ENCODE measurements at places on chromosomes 13 and 19. TPM values are rescaled to one million over a fixed set of nuclear protein-coding genes. Genes with fewer than 3 reads are reported as not detected.

DNA sequence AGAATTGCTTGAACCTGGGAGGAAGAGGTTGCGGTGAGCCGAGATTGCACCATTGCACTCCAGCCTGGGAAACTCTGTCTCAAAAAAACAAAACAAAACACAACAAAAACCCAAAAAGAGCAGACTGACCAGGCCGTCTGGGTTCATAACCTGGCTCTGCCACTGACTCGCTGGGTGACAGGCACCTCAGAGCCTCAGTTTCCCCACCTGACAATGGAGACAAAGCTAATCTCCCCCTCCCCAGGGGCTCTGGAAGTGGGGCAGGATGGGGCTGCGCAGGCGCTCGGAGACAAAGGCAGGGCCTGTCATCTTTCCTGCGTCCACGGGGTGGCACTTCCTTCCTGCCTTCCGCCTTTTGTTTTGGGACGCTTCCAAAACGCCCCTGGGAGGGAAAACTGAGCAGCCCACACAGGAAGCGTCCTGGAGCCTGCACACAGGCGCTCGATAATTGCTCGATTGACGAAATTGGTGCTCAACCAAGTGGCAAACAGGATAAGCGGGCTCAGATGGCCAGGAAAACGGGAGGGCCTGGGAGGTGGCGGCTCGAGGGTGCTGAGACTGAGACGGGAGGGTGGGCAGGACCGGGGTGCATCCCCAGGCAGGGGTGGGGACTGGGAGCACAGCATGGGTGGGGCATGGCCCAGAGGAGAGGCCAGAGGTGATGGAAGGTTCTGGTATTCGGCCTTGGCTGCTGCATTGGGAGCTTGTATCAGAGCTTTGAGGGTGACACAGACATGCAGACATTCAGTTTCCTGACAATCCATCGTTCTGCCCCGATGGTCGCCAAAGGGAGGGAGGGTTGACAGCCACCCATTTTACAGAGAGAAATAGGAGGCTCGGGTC, 17.8 kb downstream of the SPC24 start:
- H3K4me3 ChIP-seq: peak overlapping the region; percentile 63
- no peaks in the 10 kb centered on the region for H3K27me3 ChIP-seq
- peaks cover 35% of the 10 kb centered on the region for H3K4me1 ChIP-seq
- H3K36me3 ChIP-seq: peaks cover 8% of the 10 kb centered on the region
- DNase-seq: peak; percentile 96

- no peaks in the 10 kb centered on the region for H3K4me1 ChIP-seq
- DNase-seq: no peak
- no peaks in the 10 kb centered on the region for H3K27me3 ChIP-seq
- H3K4me3 ChIP-seq: no peak overlapping the region
- H3K27ac ChIP-seq: no peak overlapping the region
These were observed 68.9 kb upstream of the ZNF835 start for GRCh38 chr19:56740501-56740900.

GRCh38 chr19:58305065-58305931, at the start of gene ERVK3-1:
Gene ERVK3-1 (plus strand): TSS chr19:58305377. CDS start chr19:58312169, 6,792 bp downstream.
- peak; percentile 98 for DNase-seq
- H3K36me3 ChIP-seq: peaks cover 38% of the 10 kb centered on the region
- no peaks in the 10 kb centered on the region for H3K27me3 ChIP-seq
- H3K4me3 ChIP-seq: peak within 1 kb of the TSS; percentile 96
- peaks cover 14% of the 10 kb centered on the region for H3K4me1 ChIP-seq

DNA sequence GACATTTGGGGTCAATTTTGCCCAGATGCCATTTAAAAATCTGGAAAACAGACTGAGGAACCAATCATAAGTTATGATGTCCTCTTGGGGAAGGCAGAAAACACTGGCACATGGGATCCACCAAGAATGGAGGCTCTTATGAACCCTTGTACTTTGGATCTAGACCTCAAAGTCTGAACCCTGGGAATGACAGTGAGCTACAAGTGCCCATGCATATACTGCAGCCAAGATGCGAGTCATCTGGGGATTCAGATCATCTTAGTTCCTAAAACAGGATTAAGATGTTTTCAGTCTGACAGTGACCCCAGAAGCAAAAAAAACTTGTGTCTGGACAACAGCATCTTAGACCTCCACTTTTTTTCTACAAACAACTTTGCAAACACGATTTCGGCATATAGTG, 100.2 kb upstream of the SIAH3 start:
- no peaks in the 10 kb centered on the region for H3K27me3 ChIP-seq
- H3K4me1 ChIP-seq: peaks cover 5% of the 10 kb centered on the region
- H3K27ac ChIP-seq: no peak overlapping the region
- peaks cover 3% of the 10 kb centered on the region for H3K36me3 ChIP-seq
- no peak for DNase-seq

DNA sequence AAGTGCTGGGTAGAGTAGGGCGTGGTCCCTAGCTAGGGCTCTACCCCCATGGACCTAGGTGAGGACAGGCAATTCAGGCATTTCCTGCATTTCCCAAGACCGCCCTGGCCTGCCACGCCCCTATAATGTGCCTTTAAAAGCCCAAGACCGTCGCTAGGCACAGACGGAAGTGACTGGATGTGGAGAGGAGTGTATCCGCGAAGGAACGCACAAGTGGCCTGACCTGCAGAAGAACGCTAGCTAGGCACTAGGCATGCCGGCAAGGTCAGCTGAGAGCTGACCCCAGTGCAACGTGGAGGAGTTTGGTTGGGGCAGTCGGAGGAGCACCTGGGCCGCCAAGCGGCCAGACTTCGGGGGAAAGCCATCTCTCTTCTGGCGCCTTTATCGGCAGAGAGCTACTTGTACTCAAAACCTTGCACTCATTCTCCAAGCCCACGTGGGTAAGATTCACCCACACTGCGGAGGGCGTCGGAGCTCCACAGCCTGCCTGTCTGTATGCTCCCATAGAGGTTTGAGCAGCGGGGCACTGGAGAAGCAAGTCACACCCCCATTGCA, 370.0 kb downstream of the FGF9 start:
- H3K27ac ChIP-seq: no peak overlapping the region
- no peaks in the 10 kb centered on the region for H3K4me1 ChIP-seq
- H3K4me3 ChIP-seq: no peak overlapping the region
- DNase-seq: no peak
- H3K36me3 ChIP-seq: no peaks in the 10 kb centered on the region

- no peak overlapping the region for H3K27ac ChIP-seq
- H3K4me1 ChIP-seq: no peaks in the 10 kb centered on the region
- no peaks in the 10 kb centered on the region for H3K27me3 ChIP-seq
- DNase-seq: no peak
These were observed 804.6 kb downstream of the SLITRK6 start for GRCh38 chr13:84994582-84994981.

DNA sequence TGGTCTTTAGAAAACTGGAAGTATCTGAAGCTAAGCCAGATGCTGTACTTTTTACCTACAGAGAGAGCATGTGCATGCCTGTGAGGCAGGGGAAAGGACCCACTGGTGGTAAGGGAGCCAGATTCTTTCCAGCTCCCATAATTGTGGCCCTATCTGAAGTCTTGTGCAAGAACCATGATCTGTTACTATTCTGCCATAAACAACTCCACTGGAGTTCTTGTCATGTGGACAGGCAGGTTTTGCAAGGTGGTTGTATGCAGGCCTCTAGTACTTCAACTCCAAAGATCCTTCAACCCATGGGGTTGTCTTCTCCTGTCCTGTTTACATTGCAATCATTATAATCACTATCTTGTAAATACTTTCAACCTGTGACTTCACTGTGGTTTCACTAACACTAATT, 14.1 kb downstream of the PROSER1 start:
- no peak overlapping the region for H3K27ac ChIP-seq
- H3K27me3 ChIP-seq: no peaks in the 10 kb centered on the region

- peaks cover 14% of the 10 kb centered on the region for H3K4me1 ChIP-seq
- peak overlapping the region; percentile 89 for H3K4me3 ChIP-seq
- H3K36me3 ChIP-seq: no peaks in the 10 kb centered on the region
These were observed 1.3 kb upstream of the PCDH9 start for GRCh38 chr13:67231289-67232000.

DNA sequence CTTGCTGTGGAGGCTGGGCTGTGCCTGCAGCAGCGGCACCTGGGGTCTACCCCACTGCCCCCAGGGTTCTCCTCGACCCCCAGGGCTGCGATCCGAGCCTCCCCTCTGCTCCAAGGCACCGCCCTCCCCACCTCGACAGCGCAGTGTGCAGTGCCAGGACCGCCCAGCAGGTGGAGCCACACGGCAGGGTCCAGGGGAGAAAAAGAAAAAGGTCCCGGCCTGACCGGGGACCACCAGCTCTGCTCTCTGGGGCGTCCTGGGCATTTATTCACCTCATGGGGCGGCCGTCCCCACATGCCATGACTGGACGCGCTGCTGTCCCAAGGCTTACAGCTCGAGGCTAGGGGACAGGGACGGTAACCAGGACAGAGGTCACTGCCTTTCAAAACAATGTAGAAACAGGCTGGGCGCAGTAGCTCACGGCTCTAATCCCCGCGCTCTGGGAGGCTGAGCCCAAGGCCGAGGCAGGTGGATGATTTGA, 10.6 kb downstream of the REXO1 start:
- H3K27me3 ChIP-seq: no peaks in the 10 kb centered on the region
- DNase-seq: peak; percentile 99
- no peak overlapping the region for H3K27ac ChIP-seq
- H3K4me3 ChIP-seq: no peak overlapping the region
- no peaks in the 10 kb centered on the region for H3K36me3 ChIP-seq
- peaks cover 2% of the 10 kb centered on the region for H3K4me1 ChIP-seq

DNA sequence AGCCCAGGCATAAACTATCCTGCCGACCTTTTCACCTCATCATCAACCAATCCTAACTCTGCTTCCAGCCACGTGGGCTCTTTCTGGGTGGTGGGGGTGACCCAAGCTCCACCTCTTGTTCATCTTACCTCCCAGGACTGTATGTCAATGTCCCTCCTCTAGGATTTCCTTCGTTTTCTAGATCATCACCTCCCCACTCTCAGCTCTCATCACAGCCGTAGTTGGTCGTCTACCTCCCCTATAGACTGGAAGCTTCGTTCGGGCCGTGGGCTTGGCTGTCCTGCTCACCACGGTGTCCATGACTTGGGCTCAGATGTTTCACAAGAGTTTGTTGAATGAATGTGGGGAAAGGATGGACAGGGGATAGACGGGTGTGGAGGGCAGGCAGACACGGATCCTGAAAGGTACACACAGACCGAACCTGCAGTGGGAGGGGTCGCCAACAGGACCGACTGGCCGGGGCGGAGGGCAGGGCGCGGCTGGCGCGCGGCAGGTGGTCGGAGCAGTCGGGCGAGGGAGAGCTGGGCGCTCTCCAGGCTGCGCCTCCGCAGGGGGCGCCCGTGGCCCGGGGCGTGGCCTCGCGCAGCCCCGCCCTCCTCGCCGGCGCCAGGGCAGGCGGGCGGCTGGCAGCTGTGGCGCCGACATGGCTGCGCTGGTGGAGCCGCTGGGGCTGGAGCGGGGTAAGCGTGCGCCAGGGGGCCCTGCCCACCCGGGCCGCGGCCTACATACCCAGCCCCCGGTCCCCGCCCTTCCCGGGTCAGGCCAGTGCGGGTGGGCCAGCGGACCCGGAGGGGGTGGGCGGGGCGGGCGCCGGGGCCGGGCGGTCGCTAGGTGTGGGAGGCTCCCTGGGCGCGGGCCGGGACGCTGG, at the start of gene LIN7B:
LIN7B (plus strand) TSS at position 609 of the 868 bp plus-strand sequence; CDS start at position 644, 35 bp downstream.
- peak; percentile 100 for DNase-seq
- no peaks in the 10 kb centered on the region for H3K27me3 ChIP-seq
- H3K4me3 ChIP-seq: peak within 1 kb of the TSS; percentile 82
- no peak within 1 kb of the TSS for H3K27ac ChIP-seq
- peaks cover 10% of the 10 kb centered on the region for H3K36me3 ChIP-seq

- H3K4me1 ChIP-seq: no peaks in the 10 kb centered on the region
- H3K27me3 ChIP-seq: peaks cover 57% of the 10 kb centered on the region
- peak; percentile 81 for DNase-seq
- no peaks in the 10 kb centered on the region for H3K36me3 ChIP-seq
These were observed at the start of gene FLT3 for GRCh38 chr13:28100150-28101121. Gene FLT3 (minus strand): TSS chr13:28100576. CDS start chr13:28100510, 66 bp downstream.

DNA sequence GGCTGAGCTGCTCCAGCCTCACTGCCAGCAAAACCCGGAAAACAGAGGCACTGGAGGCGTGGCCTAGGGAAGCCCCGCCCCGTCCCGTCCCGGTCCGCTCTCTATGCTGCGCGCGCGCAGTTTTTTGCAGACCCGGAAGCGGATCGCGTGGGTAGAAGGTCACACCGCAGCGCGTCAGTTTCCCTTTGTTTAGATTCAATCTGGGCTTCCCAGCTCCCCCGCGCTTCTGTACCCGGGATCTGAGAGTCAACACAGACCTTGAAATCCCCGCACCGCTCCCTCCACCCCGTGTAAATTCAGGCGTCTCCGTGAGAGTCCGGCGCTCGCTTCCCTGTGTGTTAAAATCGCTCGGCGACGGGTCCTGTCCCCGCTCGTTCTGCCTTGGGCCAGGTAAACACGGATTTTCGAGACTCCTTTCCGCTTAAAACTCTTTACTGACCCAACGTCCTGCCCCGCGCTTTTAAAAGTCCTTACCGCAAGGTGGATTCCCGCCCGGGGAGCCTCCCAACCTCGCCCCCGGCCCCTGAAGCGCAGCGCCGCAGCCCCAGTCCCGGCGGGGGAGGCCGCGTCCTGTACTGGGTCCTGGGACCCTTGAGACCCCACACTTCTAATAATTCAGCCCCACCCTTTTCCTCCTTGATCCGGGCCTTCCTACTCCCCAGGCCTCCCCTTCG, at the start of gene ZNF610:
ZNF610 (plus strand) TSS at position 127 of the 674 bp plus-strand sequence. CDS start 12,930 bp downstream, outside the sequence.
- H3K36me3 ChIP-seq: no peaks in the 10 kb centered on the region
- peak within 1 kb of the TSS; percentile 97 for H3K4me3 ChIP-seq
- DNase-seq: peak; percentile 98

DNA sequence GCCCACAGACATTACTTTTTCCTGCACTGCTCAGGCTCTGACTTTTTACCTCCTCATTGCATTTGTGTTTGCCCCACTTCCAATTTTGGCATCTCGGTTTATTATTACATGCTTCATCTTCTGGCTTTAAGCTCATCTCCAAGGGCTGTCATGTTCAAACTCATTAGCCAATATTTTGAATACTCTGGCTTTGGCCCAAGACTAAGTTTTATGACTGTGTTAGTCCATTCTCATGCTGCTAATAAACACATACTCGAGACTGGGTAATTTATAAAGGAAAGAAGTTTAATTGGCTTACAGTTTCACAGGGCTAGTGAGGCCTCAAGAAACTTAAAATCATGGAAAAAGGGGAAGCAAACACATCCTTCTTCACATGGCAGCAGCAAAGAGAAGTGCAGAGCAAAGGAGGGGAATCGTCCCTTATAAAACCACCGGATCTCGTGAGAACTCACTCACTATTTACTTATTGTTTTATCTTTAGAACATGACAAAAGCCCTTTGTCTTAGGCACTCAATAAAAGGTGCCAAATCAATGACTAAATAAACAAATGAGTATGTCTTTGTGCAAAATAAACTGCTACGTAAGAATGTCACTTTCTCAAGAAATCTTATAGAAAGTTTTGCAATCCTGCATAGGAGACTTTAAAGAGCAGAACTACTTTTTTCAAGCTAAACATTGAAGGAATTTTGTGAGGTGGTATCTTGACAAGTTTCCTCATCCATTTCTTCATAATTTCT, 233.4 kb upstream of the SPRY2 start:
- no peaks in the 10 kb centered on the region for H3K36me3 ChIP-seq
- no peak overlapping the region for H3K27ac ChIP-seq
- H3K4me1 ChIP-seq: no peaks in the 10 kb centered on the region
- no peaks in the 10 kb centered on the region for H3K27me3 ChIP-seq
- no peak for DNase-seq

Gene ERVV-1
- not detected for total RNA-seq

Gene ADGRL1
- total RNA-seq: 2.9 TPM

Gene CLEC11A
- 23.5 TPM for total RNA-seq

Gene CPT1C
- 17.0 TPM for total RNA-seq
